GM23248 (cell line): ENCODE measurements at places on chromosomes 1 and 21. TPM values are rescaled to one million over a fixed set of nuclear protein-coding genes. Genes with fewer than 3 reads are reported as not detected.

The SPATA46 gene
- total RNA-seq: not detected in 2 replicates

The SH2D1B gene
- not detected in 2 replicates for total RNA-seq

The SDC3 gene
- 39.7 and 40.7 TPM in 2 replicates for total RNA-seq

The ESPN gene
- not detected in 2 replicates for total RNA-seq

The S100A8 gene
- total RNA-seq: not detected in 2 replicates

The SMG7 gene
- 16.2 and 18.7 TPM in 2 replicates for total RNA-seq

The DHX9 gene
- total RNA-seq: 97.9 and 98.0 TPM in 2 replicates

The B4GALT3 gene
- total RNA-seq: 33.3 and 34.5 TPM in 2 replicates

The TBX19 gene
- total RNA-seq: 1.2 and 2.3 TPM in 2 replicates

DNA sequence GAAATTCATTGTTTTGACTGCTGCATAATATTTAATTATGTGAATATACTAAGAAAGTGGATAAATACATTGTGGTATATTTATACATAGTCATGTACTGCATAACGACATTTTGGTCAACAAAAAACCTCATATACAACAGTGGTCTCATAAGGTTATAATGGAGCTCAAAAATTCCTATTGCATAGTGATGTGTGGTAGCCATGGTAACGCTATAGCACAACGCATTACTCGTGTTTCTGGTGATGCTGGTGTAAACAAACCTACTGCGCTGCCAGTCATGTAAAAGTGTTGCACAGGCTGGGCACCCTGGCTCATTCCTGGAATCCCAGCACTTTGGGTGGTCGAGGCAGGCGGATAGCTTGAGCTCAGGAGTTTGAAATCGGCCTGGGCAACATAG lies 52.6 kb upstream of the NHLH2 start:
- no peak overlapping the region for H3K27ac ChIP-seq
- H3K27me3 ChIP-seq: no peaks in the 10 kb centered on the region
- no peak for DNase-seq
- no peak overlapping the region for H3K4me3 ChIP-seq
- H3K36me3 ChIP-seq: no peaks in the 10 kb centered on the region
- no peaks in the 10 kb centered on the region for H3K4me1 ChIP-seq

DNA sequence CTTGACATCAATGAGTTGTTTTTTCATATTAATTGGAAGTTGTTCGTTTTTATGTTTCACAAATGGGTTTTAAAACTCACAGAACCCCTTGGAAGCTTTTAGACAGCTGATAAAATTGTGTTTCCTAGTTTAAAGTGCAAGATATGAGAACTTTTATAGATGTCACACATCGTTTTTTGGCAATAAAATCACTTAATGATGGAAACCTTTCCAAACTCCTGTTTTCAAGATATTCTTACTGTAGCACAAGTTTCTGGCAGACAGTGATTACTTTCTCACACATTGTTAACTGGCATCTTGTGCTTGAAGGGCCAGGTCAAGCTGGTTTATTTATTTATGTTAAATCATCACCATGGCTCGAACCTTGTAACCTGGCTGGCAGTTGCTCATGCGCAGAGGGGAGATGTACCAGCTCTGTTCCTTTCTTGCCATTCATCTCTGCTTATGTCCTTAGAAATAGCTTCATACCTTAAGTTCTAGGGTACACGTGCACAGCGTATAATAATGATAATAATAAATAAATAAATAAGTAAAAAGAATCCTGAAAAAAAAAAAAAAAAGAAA lies 10.2 kb upstream of the RCAN1 start:
- no peak overlapping the region for H3K4me3 ChIP-seq
- no peak for DNase-seq
- H3K27ac ChIP-seq: no peak overlapping the region
- H3K36me3 ChIP-seq: no peaks in the 10 kb centered on the region
- peaks cover 11% of the 10 kb centered on the region for H3K27me3 ChIP-seq
- H3K4me1 ChIP-seq: no peaks in the 10 kb centered on the region

GRCh38 chr1:181208967-181209366 lies 120.5 kb downstream of the IER5 start:
- no peaks in the 10 kb centered on the region for H3K4me1 ChIP-seq
- H3K4me3 ChIP-seq: no peak overlapping the region
- DNase-seq: no peak

DNA sequence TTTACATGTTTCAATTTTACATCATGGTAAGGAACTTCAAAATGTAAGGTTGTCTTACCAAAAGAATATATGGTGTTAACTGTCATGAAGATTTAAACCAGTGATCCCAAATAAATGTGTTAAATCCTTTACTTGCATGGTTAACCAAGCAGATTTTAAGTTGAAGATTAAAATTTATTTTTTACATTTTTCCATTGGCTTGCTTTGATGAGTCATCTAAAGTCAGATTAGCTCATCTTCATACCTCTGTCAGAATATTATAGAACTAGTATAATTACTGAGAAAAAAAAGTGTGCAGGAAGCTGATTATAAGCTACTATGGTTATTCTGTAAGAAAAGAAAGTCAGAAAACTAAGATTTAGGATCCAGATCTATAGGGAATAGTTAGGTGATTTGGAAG lies 95.3 kb upstream of the DPH5 start:
- no peaks in the 10 kb centered on the region for H3K27me3 ChIP-seq
- DNase-seq: peak; percentile 20
- H3K36me3 ChIP-seq: no peaks in the 10 kb centered on the region
- no peaks in the 10 kb centered on the region for H3K4me1 ChIP-seq
- H3K27ac ChIP-seq: no peak overlapping the region

- peaks cover 38% of the 10 kb centered on the region for H3K4me1 ChIP-seq
- no peaks in the 10 kb centered on the region for H3K27me3 ChIP-seq
- DNase-seq: peak; percentile 97
- H3K36me3 ChIP-seq: no peaks in the 10 kb centered on the region
- peak overlapping the region; percentile 90 for H3K27ac ChIP-seq
- peak overlapping the region; percentile 56; the same call in 1 of the 2 replicates for H3K4me3 ChIP-seq
Observed at GRCh38 chr1:181141431-181141910, 53.0 kb downstream of the IER5 start.

DNA sequence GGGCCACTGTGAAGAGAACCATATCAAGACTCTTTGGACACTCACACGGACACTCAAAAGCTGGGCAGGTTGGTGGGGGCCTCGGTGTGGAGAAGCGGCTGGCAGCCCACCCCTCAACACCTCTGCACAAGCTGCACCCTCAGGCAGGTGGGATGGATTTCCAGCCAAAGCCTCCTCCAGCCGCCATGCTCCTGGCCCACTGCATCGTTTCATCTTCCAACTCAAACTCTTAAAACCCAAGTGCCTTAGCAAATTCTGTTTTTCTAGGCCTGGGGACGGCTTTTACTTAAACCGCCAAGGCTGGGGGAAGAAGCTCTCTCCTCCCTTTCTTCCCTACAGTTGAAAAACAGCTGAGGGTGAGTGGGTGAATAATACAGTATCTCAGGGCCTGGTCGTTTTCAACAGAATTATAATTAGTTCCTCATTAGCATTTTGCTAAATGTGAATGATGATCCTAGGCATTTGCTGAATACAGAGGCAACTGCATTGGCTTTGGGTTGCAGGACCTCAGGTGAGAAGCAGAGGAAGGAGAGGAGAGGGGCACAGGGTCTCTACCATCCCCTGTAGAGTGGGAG lies 36.3 kb upstream of the TDRD10 start:
- no peak overlapping the region for H3K4me3 ChIP-seq
- H3K27ac ChIP-seq: no peak overlapping the region
- no peaks in the 10 kb centered on the region for H3K27me3 ChIP-seq
- DNase-seq: no peak
- H3K4me1 ChIP-seq: peaks cover 12% of the 10 kb centered on the region

DNA sequence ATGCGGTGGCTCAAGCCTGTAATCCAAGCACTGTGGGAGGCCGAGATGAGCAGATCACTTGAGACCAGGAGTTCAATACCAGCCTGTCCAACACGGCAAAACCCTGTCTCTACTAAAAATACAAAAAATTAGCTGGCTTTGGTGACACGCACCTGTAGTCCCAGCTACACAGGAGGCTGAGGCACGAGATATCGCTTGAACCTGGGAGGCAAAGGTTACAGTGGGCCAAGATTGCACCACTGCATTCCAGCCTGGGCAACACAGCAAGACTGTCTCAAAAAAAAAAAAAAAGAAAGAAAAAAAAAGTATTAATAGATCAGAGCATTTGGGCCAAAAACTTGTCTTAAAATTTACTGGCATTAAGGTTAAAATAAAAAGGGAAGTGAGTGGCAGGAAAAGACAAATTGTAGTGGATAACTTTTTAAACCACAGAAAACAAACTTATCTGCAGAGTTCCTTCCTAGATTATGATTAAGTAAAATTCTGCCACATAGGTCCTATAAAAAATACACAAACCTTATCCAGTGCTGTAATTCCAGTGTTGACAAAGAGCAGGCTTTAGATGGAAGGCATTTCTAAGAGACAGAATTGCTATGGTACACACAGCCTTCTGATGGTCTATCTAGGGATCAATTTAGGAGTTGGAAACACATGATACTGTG lies 53.3 kb downstream of the EIF4G3 start:
- no peaks in the 10 kb centered on the region for H3K27me3 ChIP-seq
- H3K27ac ChIP-seq: no peak overlapping the region
- no peak overlapping the region for H3K4me3 ChIP-seq
- peaks cover 34% of the 10 kb centered on the region for H3K4me1 ChIP-seq
- DNase-seq: no peak

- no peak overlapping the region for H3K27ac ChIP-seq
- no peak for DNase-seq
- H3K27me3 ChIP-seq: no peaks in the 10 kb centered on the region
- H3K4me3 ChIP-seq: no peak overlapping the region
Observed at GRCh38 chr21:45516071-45516670, 26.1 kb downstream of the SLC19A1 start.

DNA sequence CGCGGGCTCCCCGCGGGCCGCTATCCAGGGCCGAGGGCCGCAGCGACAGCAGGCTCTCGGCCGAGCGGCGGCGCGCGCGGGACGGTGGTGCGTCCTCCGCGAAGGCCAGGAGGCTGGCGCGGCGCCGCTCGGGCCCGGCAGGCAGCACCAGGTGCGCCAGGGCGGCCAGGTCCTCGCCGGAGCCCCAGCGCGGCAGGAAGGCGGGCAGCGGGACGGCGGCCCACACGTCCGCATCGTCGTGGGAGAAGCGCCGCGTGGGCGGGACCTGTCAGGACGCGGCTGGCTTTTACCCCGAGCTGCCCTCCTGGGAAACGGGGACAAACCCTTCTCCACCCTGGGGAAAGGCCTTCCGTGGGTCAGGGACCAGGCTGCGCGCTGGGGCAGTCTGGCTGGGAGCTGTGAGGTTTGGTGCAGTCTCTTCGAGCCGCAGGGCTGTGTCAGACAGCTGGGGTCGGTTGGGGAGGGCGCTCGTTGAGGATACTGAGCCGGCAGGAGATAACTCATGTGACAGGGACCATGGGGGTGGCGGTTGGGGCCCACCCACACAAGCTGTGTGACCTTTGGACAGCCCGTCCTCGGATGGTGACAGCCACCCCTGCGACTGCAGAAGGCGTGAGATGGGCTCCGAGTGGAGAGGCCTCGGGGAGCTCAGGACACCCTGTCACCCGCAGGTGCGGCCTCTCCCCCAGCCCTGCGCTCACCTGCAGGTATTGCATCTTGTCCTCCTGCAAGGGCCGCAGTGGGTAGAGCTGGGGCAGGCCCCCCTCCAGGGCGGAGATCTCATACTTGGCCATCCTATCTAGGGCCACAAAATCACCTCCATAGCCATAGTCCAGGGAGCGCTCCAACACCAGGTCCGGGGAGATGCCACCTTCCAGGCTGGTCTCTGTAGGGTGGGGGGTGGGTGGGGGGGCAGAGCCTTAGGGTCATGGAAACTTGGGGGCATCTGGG lies 6.0 kb downstream of the HES3 start:
- H3K4me1 ChIP-seq: no peaks in the 10 kb centered on the region
- no peak overlapping the region for H3K4me3 ChIP-seq
- H3K27me3 ChIP-seq: no peaks in the 10 kb centered on the region
- H3K27ac ChIP-seq: no peak overlapping the region
- DNase-seq: no peak

- no peak for DNase-seq
- H3K4me3 ChIP-seq: no peak overlapping the region
- H3K27ac ChIP-seq: no peak overlapping the region
- no peaks in the 10 kb centered on the region for H3K36me3 ChIP-seq
Observed at GRCh38 chr1:18637511-18637960, 6.9 kb downstream of the PAX7 start.

DNA sequence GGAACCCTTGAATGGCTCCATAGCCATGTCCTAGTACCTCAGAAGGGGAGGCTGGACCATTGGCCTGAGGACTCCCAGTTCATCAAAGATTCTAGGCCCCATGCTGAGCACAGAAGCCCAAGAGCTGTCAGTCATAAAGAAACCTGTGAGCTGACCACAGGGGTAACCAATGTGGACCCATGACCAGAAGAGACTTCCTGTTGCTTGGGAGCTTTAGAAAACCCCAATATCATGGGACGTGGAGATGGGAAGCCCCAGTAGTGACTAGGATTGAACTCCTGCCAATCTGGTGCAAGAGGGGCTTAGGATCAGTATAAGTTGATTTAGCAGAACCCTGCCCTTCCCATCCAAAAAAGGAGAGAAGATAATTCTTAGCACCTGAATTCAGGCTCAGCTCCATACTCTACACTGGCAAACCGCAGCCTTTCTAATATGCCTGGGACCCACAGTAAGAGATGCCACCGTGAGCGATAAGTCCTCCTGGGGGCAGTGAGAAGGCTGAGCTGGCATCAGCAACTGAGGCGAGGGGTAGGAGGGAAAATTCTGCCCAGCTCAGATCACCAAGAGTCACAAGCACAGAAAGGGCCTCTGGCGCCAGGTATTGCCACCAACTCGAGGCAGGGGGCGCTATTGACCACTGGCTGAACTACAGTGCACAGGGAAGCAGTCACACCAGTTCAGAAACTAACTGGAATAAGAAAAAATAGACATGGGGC lies 108.9 kb downstream of the CAPN8 start:
- no peaks in the 10 kb centered on the region for H3K4me1 ChIP-seq
- H3K4me3 ChIP-seq: no peak overlapping the region
- H3K36me3 ChIP-seq: no peaks in the 10 kb centered on the region
- no peaks in the 10 kb centered on the region; the same call in 1 of the 2 replicates for H3K27me3 ChIP-seq

- no peaks in the 10 kb centered on the region for H3K4me1 ChIP-seq
- H3K4me3 ChIP-seq: no peak overlapping the region
- no peak overlapping the region for H3K27ac ChIP-seq
- no peaks in the 10 kb centered on the region for H3K27me3 ChIP-seq
Observed at GRCh38 chr1:30023339-30024022, 699.9 kb downstream of the MATN1 start.
